NCI-H524 treated with DMSO at 0.1 percent for 48 hours (cell line): ENCODE measurements at places on chromosomes 2 and 18.
A peak's percentile ranks its signal among the peaks of the same experiment; 100 is the strongest.

GRCh38 chr2:191180713-191181112, 29.9 kb upstream of the STAT4 start:
- no peak for DNase-seq

GRCh38 chr2:86800856-86801567, 10.3 kb upstream of the CD8A start:
- DNase-seq = no peak

GRCh38 chr2:44965684-44966083, 24.2 kb downstream of the SIX3 start:
- DNase-seq = no peak

DNA sequence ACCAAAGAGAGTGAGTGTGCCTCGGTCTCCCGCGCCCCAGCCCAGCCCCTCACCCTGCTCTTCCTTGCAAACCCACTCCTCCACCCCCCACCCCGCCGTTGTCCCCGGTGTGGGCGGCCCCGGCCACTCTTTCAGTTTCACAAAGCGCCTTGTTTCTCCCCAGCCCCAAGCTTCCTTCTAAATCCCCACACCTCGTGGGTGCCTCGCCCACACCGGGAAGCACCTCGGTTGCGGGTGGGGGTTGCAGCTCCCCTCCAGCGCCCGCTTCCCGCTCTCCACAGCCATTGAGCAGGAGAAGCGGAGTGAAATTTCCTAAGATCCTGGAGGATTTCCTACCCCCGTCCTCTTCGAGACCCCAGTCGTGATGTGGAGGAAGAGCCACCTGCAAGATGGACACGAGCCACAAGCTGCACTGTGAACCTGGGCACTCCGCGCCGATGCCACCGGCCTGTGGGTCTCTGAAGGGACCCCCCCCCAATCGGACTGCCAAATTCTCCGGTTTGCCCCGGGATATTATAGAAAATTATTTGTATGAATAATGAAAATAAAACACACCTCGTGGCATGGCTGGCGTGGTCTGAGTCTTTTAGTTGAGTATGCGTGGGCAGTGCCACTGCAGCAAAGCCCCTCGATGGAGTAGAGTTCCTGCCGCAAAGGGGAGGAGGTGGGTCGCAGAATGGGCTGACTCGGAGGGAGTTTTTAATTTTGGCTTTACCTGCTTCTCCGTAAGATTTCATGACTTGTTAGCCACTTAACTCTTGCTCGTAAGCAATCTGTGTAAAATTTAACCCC, 848 bp downstream of the TMSB10 start:
- DNase-seq = no peak

DNA sequence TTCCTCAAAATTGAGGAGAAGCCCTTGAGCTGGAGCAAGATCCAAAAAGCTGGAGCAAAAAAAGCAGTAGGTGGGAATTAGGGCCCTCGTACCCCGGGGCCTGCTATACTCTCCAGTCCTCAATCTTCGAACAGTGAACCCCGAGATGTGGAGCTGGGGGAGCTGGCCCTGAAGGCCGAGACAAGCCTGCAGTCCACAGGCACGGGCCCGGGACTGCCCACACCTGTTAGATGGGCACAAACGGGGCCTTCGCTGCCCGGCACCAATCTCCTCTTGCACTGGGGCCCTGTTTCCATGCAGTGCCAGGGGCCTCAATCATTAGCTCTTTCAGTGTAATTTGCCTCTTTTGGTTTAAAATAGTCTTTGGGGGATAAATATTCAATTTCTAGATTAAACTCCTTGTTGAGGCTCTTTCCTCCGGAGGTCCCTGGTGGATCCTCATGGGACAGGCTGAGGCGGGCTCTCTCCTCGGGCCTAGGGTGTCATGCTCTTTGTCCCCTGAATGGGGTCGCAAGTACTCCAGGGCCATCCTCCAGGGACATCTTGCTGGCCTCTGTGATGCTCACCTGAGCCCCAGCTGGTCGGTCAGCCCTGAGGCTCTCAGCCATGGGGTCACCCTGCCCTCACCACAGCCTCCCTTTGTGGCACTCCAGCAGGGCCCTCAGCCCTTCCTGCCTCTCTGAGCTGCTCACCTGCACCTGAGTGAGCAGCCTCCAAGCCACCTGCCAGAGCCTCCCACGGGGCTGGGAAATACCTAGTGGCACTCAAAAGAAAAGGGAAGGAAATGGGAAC, 223.6 kb downstream of the ALPK2 start:
- DNase-seq = no peak

DNA sequence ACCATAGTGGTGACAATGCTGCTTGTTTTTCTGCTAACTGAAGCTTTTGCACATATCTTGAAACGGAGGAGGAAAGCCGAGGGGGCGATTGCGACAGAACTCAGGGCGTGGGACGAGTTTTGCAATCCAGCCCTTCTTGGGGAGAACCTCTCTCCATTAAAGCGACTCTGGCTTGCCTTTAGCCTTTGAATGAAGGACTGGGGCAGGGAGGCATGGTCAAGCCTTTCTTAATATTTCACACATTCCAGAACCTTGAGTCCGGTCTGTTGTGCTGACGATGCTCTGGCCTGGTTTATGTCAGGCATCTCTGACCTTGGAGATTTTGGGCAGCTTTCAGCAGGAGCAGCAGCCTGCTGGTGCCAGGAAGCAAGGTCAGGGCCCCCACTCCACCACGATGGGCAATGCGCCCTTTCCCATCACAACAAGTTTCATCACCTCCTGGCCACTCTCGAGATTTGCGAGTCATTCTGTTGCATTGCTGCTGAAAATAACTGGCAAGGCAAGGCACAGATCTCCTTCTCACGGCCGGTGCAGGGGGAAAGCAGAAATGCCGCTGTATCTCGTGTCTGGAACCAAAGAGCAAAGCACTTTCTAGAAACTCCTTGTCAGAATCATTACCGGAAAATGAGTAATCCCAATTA, 10.8 kb downstream of the EMILIN2 start:
- no peak for DNase-seq

DNA sequence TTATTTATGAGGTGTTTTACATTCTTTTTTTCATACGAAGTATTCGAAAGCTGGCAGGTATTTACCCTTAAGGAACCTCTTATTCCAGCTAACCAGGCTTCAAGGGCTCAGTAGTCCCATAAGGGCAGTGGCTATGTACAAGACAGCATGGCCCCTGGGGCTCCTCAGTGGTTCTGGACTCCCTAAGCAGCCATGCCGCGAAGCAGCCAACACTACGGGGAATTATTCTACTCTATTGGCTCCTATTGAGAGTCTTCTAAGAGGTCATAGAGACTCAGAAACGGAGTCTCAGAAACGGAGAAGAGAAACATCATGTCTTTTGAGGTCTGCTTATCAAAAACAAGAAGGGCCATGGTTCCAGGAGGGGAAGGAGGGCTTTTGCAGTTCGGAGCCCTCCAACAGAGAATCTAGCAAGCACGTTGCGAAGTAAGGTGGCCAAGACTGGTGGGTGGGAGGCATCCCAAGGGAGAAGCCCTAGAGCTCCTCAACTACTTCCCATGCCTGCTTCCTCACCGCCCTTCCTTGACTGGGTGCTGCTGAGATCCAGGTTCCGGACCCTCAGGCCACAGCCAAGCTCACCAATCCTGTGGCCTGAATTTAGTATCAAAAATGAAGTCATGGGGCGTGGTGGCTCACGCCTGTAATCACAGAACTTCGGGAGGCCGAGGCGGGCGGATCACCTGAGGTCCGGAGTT, 109.7 kb downstream of the INO80D start:
- DNase-seq = no peak

- peak; percentile 52 for DNase-seq
These were observed 429.9 kb downstream of the MTX2 start for GRCh38 chr2:176699098-176699497.

DNA sequence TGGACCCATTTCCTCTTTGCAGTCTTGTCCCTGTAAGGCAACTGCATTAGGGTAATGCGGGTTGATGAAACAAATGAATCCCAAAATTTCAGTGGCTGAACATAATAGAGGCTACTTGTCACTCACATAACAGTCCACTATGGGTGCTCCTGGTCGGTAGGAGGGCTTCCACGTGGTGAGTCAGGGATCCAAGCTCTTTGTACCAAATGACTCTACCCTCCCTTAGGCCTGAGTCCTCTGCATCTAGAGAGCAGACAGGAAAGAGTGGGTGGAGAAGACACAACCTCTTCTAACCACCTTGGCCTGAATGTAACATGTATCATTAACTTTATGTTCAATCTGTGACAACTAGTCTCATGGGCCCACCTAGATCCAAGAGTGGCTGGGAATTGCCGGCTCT, 86.2 kb upstream of the HAAO start:
- no peak for DNase-seq

DNA sequence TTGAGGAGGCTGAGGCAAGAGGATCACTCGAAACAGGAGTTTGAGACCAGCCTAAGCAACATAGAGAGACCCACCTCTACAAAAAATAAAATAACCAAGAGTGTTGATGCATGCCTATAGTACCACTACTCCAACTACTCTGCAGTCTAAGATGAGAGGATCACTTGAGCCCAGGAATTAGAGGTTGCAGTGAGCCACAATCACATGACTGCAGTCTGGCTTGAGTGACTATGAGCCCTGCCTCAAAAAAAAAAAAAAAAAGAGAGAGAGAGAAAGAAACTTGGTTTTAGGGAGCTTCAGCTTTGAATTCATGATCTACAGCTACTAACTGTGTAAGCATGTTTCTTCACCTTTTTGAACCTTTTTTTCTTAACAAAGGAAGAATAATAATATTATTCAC, 119.9 kb downstream of the HNMT start:
- DNase-seq = no peak

DNA sequence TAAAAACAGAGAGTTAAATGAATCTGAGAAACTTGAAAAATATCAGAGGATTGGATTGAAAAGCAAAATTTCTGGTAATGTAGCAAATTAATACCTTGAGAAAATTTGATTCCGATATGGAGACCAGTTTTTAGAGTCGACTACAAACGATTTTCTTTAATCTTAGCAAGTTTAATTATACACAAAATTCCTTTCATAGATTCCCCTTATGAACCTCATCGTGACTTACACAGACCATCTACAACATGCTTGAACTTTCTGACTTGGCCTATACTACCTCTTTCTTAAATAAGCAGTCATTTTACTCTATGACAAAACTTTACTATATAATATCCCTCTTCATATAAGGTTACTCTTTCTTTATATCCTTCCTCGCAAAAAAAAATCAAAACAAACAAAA, 769.6 kb upstream of the CRIM1 start:
- no peak for DNase-seq

DNA sequence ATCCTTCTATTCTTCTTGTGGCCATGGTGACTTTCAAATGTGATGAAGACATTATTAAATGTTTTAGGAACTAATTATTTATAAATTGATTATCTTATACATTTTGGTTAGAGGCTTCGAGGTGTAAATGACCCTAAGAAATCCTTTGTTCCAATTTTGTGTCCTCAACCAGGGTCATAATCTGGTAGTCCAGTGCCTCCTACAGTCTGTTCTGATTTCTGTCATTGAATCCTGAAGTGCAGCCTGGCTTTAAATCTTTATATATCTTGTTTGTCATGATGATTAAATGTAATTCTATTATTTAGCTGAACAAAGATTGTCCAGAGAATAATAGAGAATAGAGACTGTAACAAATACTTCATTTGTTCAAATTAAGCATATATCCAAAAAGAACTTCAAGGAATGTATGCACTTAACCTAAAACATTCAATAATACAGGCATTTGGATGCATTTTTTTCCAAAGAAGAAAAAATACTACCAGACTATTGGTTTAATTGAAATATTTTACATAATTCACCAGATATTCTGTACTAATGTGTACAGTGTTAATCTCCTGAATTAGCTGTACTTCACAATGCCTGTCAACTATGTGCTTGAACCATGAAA, 89.8 kb downstream of the PRPF40A start:
- DNase-seq = no peak
